Stimulated activated CD8-positive, alpha-beta memory T cell treated with anti-CD3 and anti-CD28 coated beads, Interleukin-4, amount 100 ng/mL, for 24 hours (primary cell): ENCODE measurements at places on chromosomes 3 and 15.
A peak's percentile ranks its signal among the peaks of the same experiment; 100 is the strongest.

DNA sequence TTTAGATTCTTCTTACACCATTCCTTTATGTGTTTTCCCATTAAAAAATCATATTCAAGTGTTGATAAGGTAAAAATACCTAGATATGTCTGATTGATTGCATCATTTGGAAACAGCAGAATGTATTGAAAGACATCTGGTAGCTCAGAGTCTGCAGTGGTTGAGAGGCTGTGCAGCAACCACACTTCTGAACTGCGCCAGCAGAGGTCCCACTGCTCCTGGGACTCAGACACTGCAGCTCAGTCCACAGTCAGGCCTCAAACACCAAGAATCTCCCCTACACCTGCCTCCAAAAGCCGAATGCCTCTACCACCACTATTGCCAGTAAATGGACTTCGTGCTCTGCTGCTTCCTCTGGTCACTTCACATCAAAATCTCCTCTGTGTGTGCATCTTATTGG is 176.9 kb upstream of the LMCD1 start:
- DNase-seq = peak; percentile 24

GRCh38 chr3:64129581-64129980 is 95.7 kb downstream of the PRICKLE2 start:
- no peak for DNase-seq

DNA sequence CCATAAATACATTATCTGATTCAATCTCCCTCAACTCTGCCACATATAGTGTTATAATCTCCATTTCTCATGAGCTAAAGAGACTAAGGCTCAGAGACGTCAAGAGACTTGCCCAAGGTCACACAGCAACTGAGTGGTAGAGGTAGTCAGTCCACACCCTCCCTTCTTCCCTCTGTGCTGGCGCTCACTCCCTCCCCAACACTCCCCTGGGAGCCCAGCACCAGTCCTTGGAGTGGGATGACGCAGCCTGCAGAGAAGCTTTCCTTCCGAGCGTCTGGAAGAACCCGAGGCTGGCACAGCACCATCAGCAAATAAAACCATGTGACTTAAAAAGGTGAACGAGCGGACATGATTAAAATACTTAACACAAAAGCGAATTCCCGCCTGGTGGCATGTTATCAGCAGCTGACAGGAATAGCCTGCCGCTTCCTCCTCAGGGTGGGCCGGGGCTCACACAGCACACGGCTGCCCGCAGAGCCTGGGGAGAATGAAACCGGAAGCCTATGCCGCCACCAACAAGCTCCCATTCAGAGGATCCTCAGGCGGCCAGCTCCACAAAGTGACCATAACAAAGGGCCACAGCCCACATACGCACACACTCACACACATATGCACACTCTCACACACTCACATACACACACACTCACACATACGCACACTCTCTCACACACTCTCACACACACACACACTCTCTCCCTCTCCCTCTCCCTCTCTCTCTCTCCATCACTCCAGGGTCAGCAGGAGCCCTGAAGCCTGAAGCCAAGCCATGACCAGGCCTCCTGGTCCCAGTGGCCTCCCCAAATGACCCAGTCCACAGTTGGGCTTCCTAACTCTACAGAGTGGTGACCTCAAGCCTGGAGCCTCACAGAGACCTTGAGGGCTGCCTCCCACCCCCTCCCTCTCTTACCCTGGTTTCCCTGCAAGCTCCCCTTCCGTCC is 120.5 kb downstream of the XXYLT1 start:
- DNase-seq = no peak

GRCh38 chr3:141561426-141562034 is 74.7 kb downstream of the RASA2 start:
- DNase-seq = no peak

- no peak for DNase-seq
Measured at GRCh38 chr15:72113347-72114031, 4.5 kb downstream of the MYO9A start.

DNA sequence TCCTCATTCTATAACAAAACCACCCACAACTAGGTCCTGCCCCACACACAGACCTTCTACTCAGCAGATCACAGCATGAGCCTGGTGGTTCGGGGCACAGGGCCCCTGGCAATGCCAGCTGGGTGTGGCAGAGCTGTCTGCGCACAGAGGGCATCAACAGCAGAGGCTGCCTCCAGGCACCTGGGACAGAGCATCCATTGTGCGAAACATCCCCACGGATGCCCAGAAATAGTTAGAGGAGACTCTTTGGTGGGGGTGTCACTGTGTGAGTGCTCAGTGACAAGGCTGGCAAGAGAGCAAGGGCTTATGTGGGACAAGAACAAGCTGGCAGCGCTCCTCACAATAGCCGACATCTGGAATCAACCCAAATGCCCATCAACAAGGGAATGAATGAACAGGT is 487.4 kb upstream of the PROK2 start:
- no peak for DNase-seq

GRCh38 chr3:62481962-62482361 is 108.6 kb upstream of the FEZF2 start:
- DNase-seq = no peak

- DNase-seq = no peak
Measured at GRCh38 chr3:149120051-149120972, 9.1 kb upstream of the HPS3 start.

GRCh38 chr15:37103163-37103435 is 2.8 kb upstream of the MEIS2 start:
- no peak for DNase-seq

GRCh38 chr3:187919048-187919447 is 173.8 kb upstream of the BCL6 start:
- DNase-seq = no peak

DNA sequence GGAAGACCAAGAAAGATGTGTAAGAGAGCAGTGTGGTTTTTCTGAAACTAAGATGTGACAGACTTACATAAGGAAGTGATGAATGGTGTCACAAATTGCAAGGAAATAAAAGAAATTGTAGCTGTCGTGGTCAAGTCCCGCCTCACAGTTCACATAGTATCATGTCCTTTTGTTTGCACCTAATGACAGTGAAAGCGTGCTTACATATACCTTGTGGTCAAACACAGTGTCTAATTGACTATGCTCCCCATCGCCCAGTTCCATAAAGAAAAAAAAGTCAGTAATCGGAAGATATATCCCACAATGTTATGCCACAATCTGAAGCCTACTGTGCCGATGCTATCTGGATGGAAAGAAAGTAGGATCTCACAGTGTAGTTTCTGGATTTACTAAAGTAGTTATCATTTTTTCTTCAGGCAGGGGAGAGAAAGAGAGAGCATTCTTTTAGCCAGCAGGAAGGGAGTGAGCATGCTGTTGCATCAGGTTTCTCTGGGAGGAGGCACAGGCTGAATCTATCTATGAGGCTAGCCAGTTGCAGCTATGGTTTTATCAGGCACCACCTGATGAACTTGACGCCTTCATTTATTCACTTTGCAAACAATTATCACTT is 9.8 kb upstream of the PLSCR1 start:
- DNase-seq = no peak

- no peak for DNase-seq
Measured at GRCh38 chr15:53875139-53875538, 103.1 kb upstream of the UNC13C start.

GRCh38 chr15:76576523-76577279 is 240.1 kb downstream of the ISL2 start:
- no peak for DNase-seq
